ENCODE measurements at places on chromosomes 4 and X.

GRCh38 chr4:48472794-48473193 lies 10.3 kb upstream of the SLC10A4 start:
- no peak for DNase-seq

- no peak for DNase-seq
These were observed 42.0 kb upstream of the PRKG2 start for GRCh38 chr4:81257021-81257420.

GRCh38 chr4:24928708-24929107 lies 15.9 kb upstream of the CCDC149 start:
- no peak for DNase-seq

GRCh38 chrX:108029928-108030711 lies 14.7 kb upstream of the VSIG1 start:
- DNase-seq, result no peak

DNA sequence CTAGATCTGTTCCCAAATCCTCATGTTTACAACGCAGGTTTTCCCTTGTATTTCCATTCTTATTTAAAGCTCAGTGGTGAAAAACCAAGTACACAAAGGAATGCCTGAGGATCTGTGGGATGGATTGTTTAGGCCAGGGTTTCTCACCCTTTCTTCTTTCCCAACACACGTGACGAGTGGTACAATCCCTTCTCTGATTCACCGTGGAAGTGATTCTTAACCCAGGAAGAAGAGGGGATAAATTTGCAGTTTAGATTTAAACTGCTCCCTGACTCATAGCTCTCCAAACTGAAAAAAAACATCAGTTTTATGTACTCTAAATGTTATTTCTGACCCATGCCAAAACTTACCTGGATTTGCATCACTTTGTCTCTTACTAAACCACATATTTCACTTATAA lies 17.0 kb downstream of the PAQR3 start:
- DNase-seq, result no peak
